ENCODE measurements at places on chromosomes 3 and 15.

GRCh38 chr3:123105201-123106189 lies 38.7 kb downstream of the PDIA5 start:
- no peak for DNase-seq

- DNase-seq: no peak
These were observed 7.5 kb downstream of the ZNF621 start for GRCh38 chr3:40532252-40532651.

- no peak for DNase-seq
These were observed 80.7 kb upstream of the ZBED2 start for GRCh38 chr3:111675846-111676210.

DNA sequence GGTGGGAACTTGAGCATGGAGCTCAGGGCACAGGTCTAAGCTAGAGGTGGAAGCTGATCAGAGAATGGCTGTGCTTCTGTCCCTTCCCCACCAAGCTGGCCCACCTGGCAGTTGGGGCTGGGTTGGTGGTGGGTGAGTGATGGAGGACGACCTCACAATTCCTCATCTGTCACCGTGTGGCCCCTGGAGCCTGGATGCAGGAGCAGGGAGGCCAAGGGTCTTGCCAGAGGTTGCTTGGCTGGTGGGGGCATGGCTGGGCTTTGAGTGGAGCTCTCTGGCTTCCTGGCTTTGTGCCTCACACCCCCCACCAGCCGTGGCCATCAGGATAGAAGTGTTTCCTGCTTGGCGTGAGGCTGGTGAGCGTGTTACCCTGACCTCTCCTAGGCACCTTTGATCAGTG lies 36.0 kb downstream of the FBLN2 start:
- DNase-seq: no peak

GRCh38 chr3:15440891-15441290 lies 13.5 kb downstream of the EAF1 start:
- DNase-seq: peak; percentile 19

DNA sequence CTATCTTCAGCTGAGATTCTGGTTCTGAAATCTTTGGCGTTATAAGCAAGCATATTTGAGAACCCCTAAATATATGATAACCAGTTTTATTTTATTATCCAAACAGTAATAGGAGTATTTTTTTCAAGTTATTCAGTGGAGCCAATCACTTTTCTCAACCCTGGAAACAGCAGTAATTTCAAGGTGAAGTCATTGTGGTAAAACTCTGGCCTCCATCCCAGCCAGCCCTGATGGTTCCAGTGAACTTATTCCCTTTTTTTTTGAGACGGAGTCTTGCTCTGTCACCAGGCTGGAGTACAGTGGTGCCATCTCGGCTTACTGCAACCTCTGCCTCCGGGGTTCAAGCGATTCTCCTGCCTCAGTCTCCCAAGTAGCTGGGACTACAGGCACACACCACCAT lies 545.4 kb upstream of the IL12A start:
- no peak for DNase-seq

DNA sequence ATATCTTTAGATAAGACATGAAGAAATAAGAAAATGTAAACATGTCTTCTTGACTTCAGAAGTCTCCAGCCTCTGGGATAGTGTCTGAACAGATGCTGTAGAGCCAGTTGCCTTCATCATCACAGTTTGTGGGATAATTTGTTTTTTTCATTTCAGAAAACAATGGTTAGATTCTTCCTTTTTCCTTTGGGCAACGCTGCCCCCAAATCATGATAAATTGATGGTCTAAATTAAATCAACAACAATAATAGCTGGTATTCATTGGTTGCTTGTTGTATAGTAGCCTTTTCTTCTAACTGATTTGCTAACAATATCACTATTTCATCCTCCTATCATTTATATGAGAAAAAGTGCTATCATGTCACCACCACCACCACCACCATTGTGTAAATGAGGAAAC lies 12.6 kb upstream of the SHQ1 start:
- DNase-seq: no peak

DNA sequence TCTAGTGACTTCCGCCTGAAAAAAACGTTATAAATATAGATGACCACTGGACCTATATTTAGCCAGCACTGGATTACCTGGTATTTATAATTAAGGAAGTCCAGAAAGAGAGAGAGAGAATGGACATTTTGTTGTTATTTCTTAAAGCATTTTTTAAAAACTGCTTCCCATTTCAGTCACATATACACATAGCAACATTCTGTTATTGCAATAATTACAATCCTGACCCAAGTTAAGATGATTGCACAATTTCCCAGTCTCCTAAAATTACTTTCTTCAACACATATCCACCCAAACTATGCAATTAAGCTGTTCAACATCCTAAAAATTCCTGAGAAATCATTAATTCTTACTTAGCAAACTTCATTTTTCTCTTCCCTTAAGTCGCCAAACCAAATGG lies 37.7 kb downstream of the PCSK6 start:
- no peak for DNase-seq

- DNase-seq: no peak
These were observed 2.7 kb downstream of the MGLL start for GRCh38 chr3:127819656-127820055.

GRCh38 chr3:54065586-54065985 lies 56.8 kb upstream of the CACNA2D3 start:
- no peak for DNase-seq

- no peak for DNase-seq
These were observed 21.5 kb upstream of the ZNF609 start for GRCh38 chr15:64438653-64439447.

DNA sequence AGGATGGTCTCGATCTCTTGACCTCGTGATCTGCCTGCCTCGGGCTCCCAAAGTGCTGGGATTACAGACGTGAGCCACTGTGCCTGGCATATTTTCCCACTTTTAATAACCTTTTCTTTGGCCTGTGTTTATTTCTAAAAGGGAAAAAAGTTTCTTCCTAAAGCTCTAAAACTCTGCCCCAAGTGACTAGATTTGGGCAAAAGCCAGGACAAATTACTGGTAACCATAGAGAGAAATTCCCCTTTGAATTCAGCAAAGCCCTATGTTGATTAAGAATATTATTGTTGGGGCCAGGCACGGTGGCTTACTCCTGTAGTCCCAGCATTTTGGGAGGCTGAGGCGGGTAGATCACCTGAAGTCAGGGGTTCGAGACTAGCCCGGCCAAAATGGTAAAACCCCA lies 11.5 kb upstream of the TRPM7 start:
- no peak for DNase-seq

DNA sequence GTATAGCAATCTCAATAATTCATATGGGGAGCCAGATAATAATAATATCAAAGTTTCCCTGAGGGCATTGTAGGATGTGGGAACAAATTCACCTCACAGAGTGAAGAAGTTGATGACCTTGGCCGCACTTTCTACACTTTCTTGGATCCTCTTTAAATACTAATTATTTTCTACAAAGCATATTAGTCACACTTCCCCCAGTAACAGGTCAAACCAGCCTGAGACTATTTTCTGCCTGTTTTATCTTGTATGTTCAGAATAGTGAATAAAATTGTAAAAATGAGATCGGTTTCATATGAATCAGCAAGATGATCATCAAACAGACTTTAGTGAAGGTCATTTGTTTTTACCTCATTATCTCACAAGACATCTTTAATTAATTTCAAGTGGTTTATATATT lies 2.3 kb upstream of the OR5K3 start:
- DNase-seq: no peak

GRCh38 chr3:61136191-61136590 lies 115.1 kb downstream of the FHIT start:
- DNase-seq: no peak

DNA sequence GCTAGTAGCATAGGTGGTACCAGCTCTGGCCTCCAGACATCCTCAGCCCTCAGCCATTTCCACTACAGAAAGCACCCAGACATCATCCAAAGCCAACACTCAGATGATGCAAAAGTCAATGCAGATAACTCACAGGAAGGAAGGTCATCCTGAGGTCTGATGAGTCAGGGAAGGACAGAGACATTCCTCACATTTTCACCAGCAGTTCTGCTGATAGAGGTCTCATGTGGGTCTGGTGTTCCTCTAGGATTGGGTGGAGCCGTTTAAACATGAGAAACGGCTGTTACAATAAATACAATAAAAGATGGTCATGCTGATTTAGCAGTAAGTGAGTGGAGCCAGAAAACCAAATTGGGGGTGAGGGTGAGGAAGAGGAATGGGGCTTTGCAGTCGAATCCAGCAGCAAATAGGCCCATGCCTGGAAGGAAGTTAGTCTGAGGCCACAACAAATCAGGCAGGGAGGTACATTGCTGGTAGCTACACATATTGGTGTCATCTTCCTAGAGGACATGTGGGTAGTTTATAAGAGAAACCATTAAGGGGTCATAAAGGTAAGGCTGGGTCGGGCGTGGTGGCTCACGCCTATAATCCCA lies 33.3 kb upstream of the FLNB start:
- no peak for DNase-seq

DNA sequence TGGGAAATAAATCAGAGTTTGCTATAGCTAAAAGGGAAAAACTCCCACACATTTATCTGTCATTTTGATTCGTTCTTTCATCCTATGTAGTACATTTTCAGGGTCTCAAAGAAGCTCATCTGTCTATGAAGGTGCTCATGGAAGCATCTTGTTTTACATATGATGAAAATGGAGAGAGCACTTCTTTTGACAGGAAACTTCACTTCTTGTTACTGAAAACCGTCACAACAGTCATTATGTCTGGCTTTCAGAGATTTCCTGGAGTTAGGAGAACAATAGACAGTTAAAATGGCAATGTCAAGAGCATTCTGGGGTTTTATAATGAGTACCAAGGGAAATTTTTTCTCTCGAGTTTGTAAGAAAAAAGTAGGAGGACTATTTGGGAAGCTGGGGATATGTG lies 83.3 kb downstream of the TMEM108 start:
- DNase-seq: no peak

GRCh38 chr3:120693439-120694171 lies 11.6 kb upstream of the HGD start:
- DNase-seq: no peak

- DNase-seq: no peak
These were observed 425.8 kb upstream of the MDFIC2 start for GRCh38 chr3:70738291-70738681.

DNA sequence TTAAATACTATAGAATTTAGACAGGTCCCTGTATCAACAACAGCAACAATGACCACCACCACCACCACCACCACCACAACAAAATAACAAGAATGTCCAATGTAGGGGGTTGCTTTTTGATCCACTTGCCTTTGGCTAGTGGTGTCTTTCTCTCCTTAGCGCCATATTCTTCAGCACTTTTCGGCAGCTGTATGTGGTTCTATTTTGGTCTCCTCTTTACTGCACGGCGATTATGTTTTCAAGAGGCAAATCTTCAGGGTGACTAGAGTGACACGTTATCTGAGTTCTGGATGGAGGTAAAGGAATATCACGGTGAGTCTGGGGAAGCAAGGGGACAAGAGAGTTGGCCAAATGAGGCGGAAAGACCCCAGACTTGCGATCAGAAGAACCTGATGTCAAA lies 56.1 kb downstream of the ST6GAL1 start:
- DNase-seq: no peak

GRCh38 chr3:143366672-143367071 lies 247.1 kb downstream of the CHST2 start:
- no peak for DNase-seq

- DNase-seq: peak; percentile 84
These were observed 34.3 kb downstream of the CCR3 start for GRCh38 chr3:46276497-46277099.

DNA sequence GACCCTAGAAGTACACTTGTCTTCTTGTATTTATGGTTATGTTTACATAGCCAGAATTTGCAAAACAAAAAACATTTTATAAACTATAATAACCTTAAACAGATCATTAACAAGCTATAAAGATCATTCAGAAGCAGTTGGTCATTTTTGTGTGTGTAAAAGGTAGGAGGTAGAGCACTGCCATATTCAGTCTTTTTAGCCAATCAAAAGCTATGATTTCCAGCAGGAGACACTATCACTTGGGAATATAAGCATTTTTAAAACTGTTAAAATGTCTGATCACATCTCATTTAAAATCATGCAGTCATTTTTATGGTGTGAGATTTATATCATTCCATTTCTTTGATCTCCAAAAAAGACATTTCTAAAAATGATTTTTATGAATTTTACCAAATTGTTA lies 42.6 kb upstream of the ATP2C1 start:
- DNase-seq: peak; percentile 16

DNA sequence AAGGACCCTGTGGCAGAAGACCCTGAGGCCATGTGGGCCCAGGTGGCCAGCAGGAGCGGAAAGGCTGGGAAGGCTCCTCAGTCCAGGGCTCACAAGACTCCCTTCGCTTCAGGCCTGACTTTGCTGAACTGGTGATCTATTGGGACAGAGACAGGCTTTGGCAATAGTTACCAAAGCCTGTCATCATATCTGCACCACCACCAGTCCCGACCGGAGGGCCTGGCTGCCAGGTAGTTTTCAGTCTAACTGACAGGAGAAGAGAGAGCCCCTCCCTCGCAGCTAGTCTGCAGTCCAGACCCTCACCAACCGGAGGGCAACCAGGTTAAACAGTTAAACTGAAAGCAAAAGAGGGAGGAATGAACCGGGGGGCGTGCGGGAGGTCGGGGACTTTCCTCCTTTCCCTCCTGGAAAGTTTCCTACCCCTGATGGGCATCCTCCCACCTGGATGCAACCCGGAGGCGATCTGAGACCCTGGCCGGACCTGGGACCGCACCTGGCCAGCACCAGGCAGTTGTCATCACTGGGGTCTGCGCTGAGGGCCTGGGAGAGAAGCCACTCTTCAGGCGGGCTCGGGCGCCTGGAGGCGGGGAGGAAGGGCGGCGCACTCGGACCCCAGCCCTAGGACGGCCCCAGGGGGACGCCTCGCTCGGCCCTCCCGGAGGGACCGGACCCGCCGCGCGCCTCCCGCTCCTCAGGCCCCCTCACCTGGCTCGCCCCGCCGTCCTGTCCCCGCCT lies 435 bp downstream of the RAB27A start:
- DNase-seq: peak; percentile 62

- DNase-seq: no peak
These were observed 17.8 kb downstream of the CSTA start for GRCh38 chr3:122342803-122343202.

DNA sequence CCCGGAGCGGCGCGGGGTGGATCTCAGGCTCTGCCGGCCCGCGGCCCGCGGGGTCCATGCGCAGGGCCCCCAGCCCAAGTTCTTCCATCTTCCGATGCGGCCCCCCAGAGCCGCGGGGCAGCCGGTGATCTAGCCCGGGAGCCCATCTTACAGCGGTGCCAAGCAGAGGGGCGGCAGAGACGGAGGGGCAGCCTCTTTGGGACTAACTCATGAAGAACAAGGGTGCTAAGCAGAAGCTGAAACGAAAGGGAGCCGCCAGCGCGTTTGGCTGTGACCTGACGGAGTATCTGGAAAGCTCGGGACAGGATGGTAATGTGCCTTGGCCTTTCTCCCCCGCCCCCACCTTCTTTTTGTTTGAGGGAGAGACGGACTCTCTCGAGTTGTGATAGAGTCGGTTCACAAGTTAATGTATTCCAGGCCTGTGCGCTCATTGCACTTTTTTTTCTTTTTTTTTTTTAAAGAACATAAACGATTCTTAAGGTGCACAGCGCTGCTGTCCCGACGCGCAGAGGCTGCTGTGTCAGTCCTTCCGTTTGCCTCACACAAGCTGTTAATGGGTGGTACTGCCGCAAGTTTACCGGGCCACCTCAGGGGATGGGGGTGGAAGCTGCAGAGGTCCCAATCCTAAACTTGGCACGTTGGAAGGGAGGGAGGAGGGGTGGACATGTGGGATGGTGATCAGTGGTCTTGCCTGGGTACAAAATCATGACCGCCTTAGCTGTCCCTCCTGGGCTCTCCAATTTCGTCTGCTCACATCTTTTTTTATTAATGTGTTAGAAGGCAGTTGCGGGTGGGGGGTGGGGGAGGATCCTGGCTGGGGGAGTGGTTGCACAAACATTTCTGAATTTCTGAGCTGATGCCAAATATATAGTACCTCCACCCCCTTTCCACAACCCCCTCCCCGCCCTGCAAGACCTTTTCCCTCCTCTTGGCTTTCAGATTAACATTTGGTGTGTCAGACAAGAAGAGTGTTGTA lies 801 bp downstream of the ARHGAP31 start:
- DNase-seq: peak; percentile 64
